ENCODE measurements at places on chromosomes 1 and 21.

DNA sequence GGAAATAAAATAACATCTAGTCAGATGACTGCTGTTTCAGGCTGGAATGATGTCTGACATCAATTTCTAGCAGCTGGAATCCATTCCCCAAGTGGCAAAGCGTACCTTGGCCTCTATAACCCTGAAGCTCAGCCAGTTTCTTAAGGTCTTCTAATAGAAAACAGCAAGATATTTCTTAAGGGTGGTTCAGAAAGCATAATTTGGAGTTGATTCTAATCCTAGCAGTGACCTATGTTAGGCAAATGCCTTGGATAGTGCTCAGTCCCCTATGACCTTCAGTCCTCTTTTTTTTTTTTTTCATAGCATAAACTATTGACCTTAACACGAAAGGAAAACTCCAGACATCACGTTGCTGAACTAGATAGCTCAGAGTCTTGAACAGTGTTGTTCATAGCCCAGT is 56.5 kb downstream of the LAMC2 start:
- DNase-seq, result no peak

- DNase-seq, result no peak
These were observed 116.0 kb downstream of the MRPL39 start for GRCh38 chr21:25491267-25491666.

GRCh38 chr1:184039126-184039525 is 1.6 kb upstream of the COLGALT2 start:
- DNase-seq, result no peak

- DNase-seq, result no peak
These were observed 10.8 kb upstream of the UBXN10 start for GRCh38 chr1:20174937-20175666.

- no peak for DNase-seq
These were observed 3.3 kb upstream of the FCN3 start for GRCh38 chr1:27377760-27378495.

GRCh38 chr1:7620196-7620595 is 150.9 kb upstream of the VAMP3 start:
- no peak for DNase-seq

DNA sequence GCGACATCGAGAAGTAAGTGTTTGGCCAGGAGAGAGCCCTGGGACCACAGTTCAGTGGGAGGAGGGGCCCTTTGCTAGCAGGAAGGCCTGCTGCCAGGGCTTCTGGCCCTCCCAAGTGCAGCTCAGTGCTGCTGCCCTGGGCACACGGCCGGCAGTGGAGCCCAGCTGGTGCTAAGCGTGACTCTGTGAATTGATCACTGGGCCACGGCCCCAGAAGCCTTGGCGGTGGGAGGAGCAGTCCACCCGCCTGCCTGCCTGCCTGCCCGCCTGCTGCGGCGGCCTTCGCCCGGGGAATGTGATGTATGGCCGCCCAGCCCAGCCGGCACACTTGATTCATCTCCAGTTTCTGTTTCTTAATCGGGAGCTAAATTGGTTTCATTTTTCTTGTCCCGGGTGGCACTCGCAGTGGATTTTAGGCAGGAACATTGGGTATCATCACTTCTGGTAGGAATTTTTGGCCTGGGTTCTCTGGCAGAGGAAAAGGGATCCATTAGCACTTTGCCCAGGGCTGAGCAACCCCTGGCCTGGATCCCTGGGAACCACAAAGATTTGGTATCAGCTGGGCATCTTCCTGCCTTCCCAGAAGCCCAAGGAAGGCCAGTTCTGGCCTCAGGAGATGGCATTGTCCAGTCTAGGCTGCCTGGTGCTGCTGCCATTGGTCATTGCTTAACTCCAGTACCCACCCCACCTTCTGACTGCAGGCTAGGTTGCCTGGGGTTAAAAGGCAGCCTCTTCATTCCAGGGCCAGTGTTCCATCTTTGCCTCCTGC is 28.6 kb downstream of the TMEM53 start:
- DNase-seq, result no peak

- no peak for DNase-seq
These were observed 134.0 kb downstream of the KIF26B start for GRCh38 chr1:245288796-245289195.

GRCh38 chr1:244221991-244222390 is 170.9 kb downstream of the ZBTB18 start:
- DNase-seq, result no peak

GRCh38 chr1:68426594-68426993 is 23.2 kb downstream of the RPE65 start:
- DNase-seq, result no peak

DNA sequence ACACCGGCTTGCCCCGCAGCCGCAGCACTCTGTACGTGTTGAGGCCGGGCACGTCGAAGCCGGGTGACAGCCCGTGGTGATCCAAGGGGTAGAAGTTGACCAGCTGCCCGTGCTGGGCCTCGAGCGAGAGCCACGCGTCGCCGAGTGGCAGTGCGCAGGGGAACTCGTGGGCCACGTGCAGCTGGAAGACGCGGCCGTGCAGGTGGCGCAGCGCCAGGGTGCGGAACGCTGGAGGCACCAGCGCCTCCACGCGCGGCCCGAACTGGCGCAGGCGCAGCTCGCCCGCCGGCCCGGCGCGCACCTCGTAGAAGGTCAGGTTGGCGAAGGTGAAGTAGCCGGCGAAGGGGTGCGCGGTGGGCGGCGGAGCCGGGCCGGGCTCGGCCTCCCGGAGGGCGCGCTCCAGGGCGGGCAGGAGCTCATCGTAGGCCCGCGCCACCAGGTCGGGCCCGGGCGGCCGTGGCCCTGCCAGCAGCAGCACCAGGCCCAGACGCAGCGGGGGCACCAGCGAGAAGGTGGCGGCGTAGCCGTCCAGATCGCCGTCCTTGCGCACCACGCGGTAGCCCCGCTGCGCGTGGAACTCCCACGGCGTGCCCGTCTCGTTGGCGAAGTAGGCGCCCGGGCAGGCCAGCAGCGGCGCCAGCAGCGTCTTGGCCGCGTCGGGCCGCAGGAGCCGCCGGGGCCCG is 19.5 kb downstream of the LACTBL1 start:
- DNase-seq, result no peak

- no peak for DNase-seq
These were observed 8.6 kb upstream of the ACBD3 start for GRCh38 chr1:226195144-226195543.

GRCh38 chr1:244239261-244239770 is 188.2 kb downstream of the ZBTB18 start:
- DNase-seq, result no peak

DNA sequence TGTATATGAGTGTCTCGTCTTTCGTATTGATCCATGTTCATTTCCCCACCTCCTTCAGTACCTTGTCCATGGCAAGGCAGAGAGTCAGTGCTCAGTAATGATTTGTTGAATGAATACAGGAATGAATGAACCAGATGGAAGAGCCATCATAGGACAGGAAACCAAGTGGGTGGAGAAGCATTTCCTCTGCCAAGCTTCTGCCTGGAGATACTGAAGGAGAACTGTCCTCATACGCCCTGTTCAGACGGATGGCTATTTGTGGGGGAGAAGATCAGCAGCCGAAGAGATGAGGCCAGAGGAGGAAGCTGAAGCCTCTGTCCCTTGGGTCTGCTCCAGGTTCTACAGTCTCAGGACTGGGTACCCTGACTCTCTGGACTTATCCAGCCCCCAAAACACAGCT is 5.8 kb downstream of the FAM43B start:
- DNase-seq, result no peak

- no peak for DNase-seq
These were observed 50.7 kb downstream of the ZNF684 start for GRCh38 chr1:40582116-40582515.

DNA sequence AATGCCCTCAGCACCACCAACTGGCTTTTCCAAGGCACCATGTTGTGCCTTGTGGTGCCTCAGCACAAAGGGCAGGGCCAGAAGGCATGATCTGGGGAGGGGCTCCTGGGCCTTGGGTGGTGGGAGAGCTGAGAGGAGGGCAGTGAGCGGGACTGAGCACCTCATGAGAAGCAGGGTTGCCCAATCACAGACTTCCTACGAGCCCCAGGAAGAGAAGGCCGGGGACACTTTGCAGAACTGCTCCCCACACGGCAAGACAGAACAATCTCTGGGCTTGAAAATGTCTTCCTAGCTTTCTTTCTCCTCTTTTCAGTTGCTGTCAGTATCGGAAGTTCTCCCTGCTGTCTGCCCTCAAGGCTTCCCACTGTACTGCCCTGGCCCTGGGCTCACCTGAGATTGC is 6.8 kb downstream of the KCNJ10 start:
- DNase-seq, result no peak

DNA sequence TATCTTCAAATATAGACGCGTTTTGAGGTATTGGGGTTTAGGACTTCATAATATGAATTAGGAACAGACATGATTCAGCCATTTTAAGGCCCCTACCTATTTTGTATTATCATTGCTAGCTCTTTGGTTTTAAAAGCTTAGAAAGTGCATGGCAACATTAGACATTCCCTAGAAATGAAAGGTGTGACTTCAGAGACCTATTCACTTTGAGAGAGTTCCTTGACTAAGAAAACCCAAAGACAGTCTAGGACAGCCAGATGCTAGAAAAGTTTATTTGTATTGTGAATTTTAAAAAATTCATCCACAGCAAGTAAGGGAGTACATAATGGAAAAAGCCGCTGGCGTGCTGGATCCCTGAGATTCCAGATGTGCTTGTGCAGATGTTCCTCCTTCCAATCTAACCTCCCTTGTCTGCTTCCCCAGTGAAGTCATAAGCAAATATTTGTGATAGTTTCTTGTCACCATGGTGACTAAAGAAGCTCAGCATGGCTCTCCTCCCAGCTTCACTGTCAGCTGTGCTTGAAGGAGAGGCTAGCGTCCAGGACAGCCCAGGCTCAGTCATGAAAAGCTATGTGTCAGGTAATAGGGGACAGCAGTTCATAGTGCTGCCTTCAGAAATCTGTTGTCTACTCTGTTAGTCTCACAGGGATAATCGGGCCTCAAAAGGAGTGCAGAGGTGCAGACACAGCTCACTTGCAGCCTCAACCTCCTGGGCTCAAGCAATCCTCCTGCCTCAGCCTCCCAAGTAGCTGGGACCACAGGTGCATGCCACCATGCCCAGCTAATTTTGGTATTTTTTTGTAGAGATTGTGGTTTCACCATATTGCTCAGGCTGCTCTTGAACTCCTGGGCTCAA is 34.8 kb downstream of the KPNA6 start:
- DNase-seq, result peak; percentile 3

GRCh38 chr1:147539122-147539575 is 2.2 kb upstream of the BCL9 start:
- DNase-seq, result no peak

DNA sequence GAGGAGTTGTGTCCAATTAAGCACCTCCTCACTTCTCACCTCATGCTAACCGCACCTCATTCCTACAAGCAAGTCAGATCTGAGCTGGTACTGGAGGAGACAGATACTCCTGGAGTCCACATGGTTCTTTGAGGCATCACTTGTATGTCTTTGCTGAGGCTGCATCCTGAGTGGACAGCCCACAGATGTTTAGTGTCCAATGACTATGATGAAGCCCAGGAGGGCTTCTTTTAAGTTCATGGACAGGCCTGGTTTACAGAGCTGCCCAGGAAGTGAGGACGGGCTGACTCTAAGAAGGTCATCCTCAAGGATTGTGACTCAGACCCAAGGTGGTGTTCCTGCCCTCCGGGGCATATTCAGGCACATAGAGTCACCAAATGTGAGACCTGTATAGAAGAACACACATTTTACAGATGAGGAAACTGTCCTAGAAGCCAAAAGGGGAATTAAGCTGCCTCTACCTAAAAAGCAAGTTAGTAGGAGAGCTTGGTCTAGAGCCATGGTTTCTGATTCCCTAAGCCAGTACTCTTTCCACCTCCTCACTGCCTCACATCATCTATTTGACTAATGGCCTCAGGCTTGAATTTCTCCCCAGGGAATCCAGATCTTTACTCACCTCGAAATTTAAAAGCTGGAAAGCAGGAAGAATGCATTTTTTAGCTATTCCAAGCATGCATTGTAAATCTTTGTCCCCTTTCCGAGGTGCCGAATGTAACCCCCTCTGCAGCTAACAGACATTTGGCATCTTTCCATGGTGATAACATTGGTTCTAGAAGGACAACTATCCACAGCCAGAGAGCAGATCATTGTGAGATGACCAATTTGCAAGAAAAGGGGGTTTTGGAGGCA is 228.1 kb downstream of the OMA1 start:
- DNase-seq, result no peak

DNA sequence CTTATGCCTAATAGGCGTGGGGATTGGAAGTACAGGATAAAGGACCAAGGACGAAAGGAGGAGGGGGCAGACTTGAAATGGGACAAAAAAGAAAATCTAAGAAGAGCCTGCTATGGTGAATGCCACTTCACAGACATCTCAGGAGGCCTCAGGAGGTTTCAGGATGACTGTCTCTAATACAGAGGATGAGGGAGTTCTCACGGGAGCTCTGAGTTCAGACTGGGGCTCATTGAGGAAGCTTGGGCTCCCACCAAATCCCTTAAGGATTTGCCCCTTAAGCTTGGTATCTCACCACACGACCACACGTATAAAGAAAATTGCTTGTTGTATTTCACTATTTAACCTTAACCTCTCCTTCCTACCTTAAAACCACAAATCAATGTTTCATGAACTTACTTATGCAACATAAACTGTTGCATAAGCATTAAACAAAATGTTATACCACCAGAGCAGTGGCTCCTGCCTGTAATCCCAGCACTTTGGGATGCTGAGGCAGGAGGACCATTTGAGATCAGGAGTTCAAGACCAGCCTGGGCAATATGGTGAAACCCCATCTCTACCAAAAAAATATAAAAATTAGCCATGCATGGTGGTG is 12.4 kb downstream of the SLC30A1 start:
- DNase-seq, result no peak

GRCh38 chr1:84753516-84754385 is 63.5 kb upstream of the SSX2IP start:
- no peak for DNase-seq

DNA sequence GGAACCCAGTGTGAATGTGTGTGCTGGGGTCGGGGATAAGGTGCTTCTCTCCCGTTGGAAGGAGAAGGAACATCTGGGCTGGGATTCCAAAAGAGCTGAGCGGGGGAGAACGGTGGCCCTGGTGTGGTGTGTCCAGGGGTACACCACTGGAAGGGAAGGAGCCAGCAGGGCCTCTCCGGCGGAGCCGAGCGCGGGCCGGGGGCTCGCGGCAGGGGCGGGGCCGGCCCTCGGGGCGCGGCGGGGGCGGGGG is 231 bp upstream of the RPS6KA1 start:
- DNase-seq, result no peak

- no peak for DNase-seq
These were observed 149.9 kb downstream of the MRPL39 start for GRCh38 chr21:25457411-25457810.

DNA sequence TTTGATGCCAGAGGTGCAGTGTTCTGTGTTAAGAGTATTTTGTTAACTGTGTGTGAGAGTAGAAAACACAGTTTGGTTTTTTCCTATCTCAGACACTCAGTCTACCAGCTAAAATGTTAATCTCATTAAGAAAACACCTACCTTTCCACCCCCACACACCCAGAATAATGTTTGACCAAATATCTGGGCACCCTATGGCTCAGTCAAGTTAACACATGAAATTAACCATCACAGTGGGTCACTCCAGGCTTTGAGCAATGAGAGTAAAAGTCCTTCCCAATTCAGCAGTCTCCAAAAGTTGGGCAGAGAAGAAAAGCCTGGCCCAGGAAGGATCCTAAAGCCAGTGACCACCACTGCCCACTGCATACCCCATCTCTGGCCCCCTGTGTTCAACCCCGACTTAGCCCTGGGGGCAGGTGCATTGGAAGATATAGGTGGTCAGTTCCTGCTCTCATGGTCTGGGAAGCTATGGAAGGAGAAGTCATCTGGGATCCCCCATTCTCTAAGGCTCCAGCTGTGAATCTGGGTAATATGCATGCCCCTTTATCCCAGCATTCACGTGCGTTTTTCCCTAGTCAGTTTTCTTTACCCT is 50.2 kb upstream of the CSF3R start:
- no peak for DNase-seq
